ENCODE measurements at places on chromosomes 6 and 20. TPM values are rescaled to one million over a fixed set of nuclear protein-coding genes. Genes with fewer than 3 reads are reported as not detected.

Gene LAMP5
- total RNA-seq, result 0.98 TPM

Gene PSMG4
- 31.8 TPM for total RNA-seq

Gene CST4
- not detected for total RNA-seq

Gene BPIFB1
- total RNA-seq, result not detected

Gene DDO
- not detected for total RNA-seq

Gene ASIP
- total RNA-seq, result not detected

Gene RNF144B
- total RNA-seq, result 75.1 TPM

Gene GATA5
- total RNA-seq, result not detected

Gene POU5F1
- total RNA-seq, result not detected

Gene RSPH4A
- total RNA-seq, result 0.19 TPM

Gene HACE1
- 12.3 TPM for total RNA-seq

Gene TTLL9
- under 0.01 TPM for total RNA-seq

Gene TRMT11
- total RNA-seq, result 14.7 TPM

Gene ABHD16B
- not detected for total RNA-seq

Gene OOEP
- total RNA-seq, result not detected

Gene TRIM40
- not detected for total RNA-seq

Gene STX11
- 9.6 TPM for total RNA-seq

Gene SLC23A2
- total RNA-seq, result 21.9 TPM

Gene MOG
- total RNA-seq, result not detected

Gene GRM1
- not detected for total RNA-seq

Gene MUC21
- total RNA-seq, result not detected

Gene FOXA2
- not detected for total RNA-seq

Gene RRBP1
- total RNA-seq, result 94.7 TPM

Gene SAMD3
- total RNA-seq, result not detected

Gene COL9A3
- 0.65 TPM for total RNA-seq

Gene BCAS1
- total RNA-seq, result not detected

Gene IL17A
- not detected for total RNA-seq

Gene IP6K3
- not detected for total RNA-seq

Gene CCND3
- total RNA-seq, result 55.7 TPM

Gene COX4I2
- total RNA-seq, result not detected

Gene ZNF335
- total RNA-seq, result 22.4 TPM

Gene LY6G6C
- total RNA-seq, result not detected

Gene TINAG
- not detected for total RNA-seq

Gene APOM
- total RNA-seq, result 0.65 TPM

Gene CAP2
- total RNA-seq, result 0.48 TPM

Gene ZNF165
- total RNA-seq, result 0.67 TPM

Gene SEMG1
- not detected for total RNA-seq

Gene ENPP3
- 0.65 TPM for total RNA-seq

Gene TCP1
- total RNA-seq, result 310 TPM

Gene PRDM13
- not detected for total RNA-seq

Gene NCOA7
- 24.2 TPM for total RNA-seq

Gene PLN
- total RNA-seq, result not detected

Gene ZMYND8
- 73.2 TPM for total RNA-seq

Gene YWHAB
- total RNA-seq, result 114 TPM

Gene DPPA5
- total RNA-seq, result not detected

Gene HTR1E
- not detected for total RNA-seq

Gene RHAG
- not detected for total RNA-seq

Gene ME1
- total RNA-seq, result 8.2 TPM

Gene DYNLT2
- 0.98 TPM for total RNA-seq

Gene MAP7
- total RNA-seq, result 0.65 TPM

Gene C6orf15
- 0.33 TPM for total RNA-seq

Gene MEI4
- under 0.01 TPM for total RNA-seq

Gene ZNF334
- under 0.01 TPM for total RNA-seq

Gene HRH3
- total RNA-seq, result not detected

Gene SYNDIG1
- total RNA-seq, result not detected

Gene LY6G6D
- total RNA-seq, result not detected
